ENCODE measurements at places on chromosomes 16 and 17.

- no peak for DNase-seq
Observed at GRCh38 chr16:71536752-71537499, 10.7 kb downstream of the CHST4 start.

DNA sequence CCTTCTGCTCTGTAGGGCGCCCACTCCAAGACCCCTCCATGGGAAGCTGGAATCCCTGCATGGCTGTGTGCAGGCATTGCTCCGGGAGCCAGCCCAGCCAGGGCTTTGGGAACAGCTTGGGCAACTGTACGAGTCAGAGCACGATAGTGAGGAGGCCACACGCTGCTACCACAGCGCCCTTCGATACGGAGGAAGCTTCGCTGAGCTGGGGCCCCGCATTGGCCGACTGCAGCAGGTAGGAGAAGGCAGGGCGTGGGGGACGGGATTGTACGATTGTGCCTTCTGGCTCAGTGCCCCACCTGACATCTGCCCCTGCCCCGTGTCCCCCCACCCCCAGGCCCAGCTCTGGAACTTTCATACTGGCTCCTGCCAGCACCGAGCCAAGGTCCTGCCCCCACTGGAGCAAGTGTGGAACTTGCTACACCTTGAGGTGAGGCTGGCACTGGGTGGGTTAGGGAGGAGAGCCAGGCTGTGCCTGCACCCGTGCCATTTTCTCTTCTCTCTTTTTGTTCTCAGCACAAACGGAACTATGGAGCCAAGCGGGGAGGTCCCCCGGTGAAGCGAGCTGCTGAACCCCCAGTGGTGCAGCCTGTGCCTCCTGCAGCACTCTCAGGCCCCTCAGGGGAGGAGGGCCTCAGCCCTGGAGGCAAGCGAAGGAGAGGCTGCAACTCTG lies 8.7 kb upstream of the TMEM88 start:
- no peak for DNase-seq

- no peak for DNase-seq
Observed at GRCh38 chr16:46762583-46762982, 14.4 kb upstream of the MYLK3 start.

GRCh38 chr16:48394355-48394703 lies 9.1 kb upstream of the SIAH1 start:
- no peak for DNase-seq

GRCh38 chr17:53032861-53033271 lies 789.9 kb upstream of the KIF2B start:
- DNase-seq = no peak

DNA sequence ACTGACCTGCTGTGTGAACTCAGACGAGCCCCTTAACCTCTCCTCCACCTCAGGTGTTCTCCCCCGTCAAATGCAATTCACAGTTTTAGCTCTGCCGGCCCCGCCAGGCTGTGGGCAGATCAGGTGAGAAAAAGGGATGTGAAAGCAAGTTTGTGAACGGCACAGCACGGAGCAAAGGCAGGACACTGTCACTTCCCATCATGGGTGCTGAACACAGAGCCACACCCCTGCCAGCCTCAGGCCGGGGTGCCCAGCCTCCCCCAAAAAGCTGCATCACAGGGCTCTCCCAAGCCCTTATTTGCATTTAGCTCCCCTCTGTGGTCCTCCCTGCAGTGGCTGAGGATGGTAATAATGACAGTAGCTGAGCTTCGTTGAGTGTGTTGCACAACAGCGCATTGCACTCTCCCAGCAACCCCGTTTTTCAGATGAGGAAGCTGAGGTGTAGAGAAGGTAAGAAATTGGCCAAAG lies 88.8 kb upstream of the TNRC6C start:
- DNase-seq = no peak

DNA sequence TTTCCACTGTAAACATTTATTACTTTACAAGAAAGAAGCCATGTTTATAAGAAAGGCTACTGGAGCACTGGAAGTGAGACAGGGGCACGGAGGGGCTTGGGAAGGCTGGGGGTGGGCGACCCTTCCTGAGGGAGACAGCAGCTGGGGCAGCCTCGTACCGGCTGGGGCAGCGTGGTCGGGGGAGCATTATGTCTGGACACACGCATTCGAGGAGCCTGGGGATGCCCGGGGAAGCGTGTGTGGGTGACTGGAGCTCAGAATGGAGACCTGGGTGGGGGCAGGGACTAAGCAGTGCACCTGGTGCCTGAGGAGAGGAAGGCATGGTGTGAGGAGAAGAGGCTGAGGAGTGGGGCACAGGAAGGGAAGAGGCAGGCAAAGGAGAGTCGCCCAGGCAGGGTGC lies 64.5 kb downstream of the SRCIN1 start:
- no peak for DNase-seq

GRCh38 chr17:9522074-9522473 lies 53.5 kb downstream of the STX8 start:
- DNase-seq = no peak

GRCh38 chr16:85428168-85428898 lies 184.8 kb upstream of the GSE1 start:
- no peak for DNase-seq

GRCh38 chr17:27265333-27265732 lies 28.6 kb upstream of the WSB1 start:
- DNase-seq = no peak

GRCh38 chr16:30439720-30440348 lies 5.8 kb downstream of the SEPHS2 start:
- no peak for DNase-seq

- no peak for DNase-seq
Observed at GRCh38 chr16:6258056-6258455, 1074.6 kb upstream of the RBFOX1 start.

- DNase-seq = no peak
Observed at GRCh38 chr16:57277586-57277985, 6.9 kb downstream of the PLLP start.

GRCh38 chr16:86748652-86749051 lies 170.3 kb downstream of the FOXL1 start:
- DNase-seq = no peak
